ENCODE measurements at places on chromosomes 3 and 15. TPM values are rescaled to one million over a fixed set of nuclear protein-coding genes. Genes with fewer than 3 reads are reported as not detected.

Gene MFAP1
- 14.8 TPM for total RNA-seq

Gene CLDN16
- total RNA-seq = not detected

- no peak for DNase-seq
Observed at GRCh38 chr3:108473711-108474110, 36.7 kb downstream of the MYH15 start.

DNA sequence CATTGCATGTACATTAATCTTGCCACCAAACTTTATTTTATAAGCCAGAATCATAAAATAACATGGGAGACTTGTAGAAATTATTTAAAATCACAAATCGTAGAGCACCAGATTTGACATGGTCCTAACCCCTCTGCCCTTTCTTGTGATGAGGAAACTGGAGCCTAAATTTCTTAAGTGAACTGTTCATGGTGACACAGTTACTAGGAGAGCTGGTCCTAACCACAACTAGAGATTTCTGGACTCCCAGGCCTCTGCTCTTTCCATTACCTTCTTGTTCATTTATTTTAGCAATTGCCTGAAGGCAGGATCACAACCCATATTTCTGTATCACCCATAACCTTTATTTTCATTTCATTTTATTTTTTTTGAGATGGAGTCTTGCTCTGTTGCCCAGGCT is 352.5 kb downstream of the LPP start:
- DNase-seq = no peak

- peak; percentile 86 for DNase-seq
Observed at GRCh38 chr15:75454471-75455378, 3.2 kb upstream of the SIN3A start.

DNA sequence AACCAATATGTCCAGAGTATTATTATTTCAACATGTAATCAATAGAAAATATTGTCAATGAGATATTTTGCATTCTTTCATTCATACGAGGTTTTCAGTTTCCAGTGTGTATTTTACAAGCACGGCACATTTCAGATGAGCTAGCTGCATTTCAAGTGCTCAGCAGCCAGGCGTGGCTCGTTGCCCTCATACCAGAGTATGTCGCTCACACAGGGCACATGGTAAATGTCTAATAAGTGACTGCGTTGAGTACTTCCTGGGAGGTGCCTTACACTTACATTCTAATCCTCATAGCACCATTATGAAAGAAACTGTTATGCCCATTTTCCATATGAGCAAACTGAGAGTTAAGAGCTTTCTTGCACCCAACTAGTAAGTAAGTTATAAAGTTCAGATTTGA is 47.4 kb downstream of the TMEM266 start:
- DNase-seq = no peak

DNA sequence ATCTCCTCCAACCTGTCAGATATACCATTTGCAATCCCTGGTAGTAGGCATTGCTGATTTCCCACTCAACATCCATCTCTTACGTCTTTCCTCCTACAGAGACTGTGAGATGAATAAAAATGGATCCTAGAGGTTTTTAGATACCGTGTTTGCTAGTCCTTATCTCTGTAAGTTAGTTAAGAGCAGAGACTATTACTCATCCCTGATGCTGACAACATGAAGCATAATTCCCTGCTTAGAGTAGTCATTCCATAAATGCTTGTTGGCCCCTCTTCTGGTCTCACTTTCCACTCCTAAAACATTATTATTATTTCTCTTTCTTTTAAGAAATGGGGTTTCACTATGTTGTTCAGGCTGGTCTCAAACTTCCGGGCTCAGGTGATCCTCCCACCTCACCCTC is 136.2 kb downstream of the RTP4 start:
- DNase-seq = no peak

DNA sequence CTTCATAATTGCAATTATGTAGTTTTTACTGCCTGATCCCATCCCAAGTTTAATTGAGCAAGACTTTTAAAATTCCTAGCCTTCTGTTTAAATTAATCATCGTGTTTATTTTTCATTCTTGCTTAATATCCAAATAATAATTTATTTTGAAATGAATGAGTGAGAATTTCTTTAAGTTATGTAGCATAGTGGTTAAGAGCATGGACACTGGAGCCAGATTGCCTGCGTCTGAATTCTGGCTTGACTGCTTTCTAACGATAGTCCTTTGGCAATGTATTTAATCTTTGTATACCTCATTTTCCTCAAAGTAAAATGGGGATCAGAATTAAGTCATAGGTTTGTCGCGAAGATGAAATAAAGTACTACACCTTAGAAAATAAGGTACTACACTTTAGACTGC is 71.4 kb downstream of the LRRC49 start:
- DNase-seq = no peak

DNA sequence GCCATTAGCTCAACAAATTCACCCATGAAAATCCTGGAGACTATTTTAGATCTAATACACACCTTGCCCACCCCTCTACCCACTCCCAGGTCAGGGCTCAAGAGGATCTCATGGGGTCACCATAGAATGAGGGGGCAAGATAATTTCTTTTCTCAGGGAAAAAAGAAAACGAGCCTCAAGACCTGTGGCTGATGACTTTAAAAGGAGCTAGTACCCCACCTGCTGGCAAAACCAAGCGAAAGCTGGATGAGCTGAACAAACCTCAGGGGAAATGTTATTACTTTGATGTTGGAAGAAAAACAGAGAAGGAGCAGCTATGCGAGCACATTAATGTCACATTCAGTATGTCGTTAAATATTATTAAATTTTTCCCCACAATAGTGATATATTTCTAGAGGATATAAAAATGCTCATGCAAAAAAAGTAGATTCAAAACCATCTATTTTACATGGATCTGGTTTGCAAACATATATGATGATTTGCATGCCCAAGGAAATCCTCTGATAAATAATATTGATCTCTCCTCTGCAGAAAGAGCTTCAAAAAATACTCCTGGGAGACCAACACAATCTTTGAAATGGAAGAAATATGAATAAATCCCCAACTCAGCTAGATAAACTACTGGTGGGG is 37.7 kb downstream of the PLD1 start:
- DNase-seq = no peak

DNA sequence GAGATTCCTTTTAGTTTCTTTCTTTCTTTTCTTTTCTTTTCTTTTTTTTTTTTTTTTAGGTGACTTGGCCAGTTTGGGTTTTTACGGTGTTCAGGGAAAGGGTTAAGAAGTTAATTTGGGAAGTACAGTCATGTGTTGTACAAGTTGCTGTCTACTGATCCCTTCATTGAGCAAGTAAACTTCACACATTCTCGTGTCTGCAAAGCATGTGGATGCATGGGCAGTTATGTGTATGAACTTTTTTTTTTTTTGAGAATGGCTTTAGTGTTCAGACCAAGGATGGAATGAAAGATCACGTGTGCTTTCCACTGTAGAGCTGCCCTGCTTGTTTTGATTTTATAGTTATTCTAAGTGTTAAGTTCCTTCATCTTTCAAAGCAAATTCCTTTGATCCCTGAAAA is 132.3 kb downstream of the PGPEP1L start:
- DNase-seq = no peak

DNA sequence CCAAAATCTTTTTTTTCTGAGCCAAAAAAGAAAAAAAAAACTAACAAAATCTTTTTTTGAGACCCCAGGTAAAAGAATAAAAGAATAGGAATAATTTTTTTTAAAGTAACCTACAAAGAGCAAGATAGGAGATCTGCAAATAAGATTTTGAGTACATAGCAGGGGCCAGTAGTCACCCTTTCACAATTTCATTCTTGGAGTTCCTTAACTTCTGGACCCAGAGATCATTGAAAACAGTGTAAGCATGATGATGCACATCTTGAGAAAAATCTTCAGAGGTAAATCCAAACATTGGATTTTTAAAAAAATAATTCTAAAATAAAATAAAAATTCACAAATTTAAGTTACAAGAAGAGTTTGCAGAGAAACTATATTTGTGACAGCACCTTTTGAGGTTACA is 18.8 kb downstream of the TFRC start:
- DNase-seq = no peak

DNA sequence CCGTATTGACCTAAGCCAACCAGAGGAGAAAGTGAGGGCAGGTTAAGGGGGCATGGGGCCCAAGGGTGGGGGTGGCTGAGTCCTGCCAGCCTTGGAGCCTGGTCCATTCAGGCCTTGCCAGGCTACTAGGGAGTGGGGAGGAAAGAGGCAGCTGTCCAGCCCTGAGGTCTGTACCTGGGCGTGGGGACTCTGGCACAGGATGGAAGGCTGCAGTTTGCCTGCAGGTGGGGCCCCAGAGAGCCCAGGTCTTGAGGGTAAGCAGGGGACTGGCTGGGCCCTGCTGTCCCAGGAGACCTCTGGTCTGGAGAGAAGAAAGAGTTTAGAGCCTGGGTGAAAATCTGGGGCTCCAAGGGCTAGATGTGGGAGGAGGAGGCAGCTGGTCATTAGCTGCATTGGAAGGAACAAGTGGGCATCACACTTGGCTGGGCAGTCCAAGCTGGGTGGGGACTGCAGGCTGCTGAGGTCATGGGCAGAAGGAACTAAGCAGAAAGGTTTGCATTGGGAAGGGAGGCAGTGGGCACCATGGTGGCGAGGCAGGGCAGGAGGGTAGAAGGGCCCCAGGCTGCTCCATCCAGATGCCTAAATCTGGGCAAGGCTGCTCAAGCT is 108.4 kb downstream of the OXNAD1 start:
- DNase-seq = no peak

- DNase-seq = no peak
Observed at GRCh38 chr3:163159306-163159705, 1662.7 kb downstream of the OTOL1 start.

DNA sequence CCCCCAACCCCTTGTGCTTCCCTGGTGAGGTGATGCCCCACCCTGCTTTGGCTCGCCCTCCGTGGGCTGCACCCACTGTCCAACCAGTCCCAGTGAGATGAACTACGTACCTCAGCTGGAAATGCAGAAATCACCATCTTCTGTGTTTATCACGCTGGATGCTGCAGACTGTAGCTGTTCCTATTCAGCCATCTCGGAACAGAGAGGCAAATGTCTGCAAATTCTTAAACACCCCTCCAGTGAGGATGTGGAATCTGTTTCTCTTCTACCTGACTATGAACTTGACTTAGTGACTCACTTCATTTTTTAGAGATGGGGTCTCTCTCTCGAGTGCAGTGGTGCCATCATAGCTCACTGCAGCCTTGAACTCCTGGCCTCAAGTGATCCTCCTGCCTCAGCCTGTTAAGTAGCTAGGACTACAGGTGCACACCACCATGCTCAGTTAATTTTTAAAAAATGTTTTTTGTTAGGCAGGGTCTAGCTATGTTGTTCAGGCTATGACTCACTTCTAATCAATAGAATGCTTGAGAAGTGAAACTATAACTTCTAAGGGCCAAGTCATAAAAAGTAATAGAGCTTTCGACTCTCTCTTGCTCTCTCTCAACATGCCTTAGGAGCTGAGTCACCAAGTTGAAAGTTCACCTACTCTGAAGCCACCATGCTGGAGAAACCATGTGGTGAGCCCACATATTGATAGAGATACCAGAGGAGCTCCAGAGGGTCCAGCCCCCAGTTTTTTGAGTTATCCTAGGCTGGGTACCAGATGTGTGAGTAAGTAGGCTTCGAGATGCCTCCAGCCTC is 11.5 kb upstream of the PARP14 start:
- DNase-seq = no peak

DNA sequence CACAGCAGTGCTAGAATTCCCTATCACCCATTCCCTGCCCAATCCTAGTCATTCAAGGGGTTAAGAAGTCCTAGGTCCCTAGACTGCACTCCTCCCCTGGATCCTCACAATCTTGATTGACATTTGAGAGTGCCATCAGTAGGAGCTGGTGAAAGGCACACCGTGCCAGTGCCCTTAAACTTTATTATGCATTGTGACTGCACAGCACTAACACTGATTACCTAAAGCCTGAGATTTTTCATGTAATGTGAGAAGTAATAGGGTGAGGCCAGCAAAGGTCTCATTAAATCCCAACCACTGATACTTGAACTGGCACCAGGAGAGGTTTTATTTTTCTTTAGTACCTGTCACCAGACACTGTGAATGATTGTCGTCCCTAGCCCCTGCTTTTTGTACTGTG is 16.3 kb downstream of the GXYLT2 start:
- no peak for DNase-seq

DNA sequence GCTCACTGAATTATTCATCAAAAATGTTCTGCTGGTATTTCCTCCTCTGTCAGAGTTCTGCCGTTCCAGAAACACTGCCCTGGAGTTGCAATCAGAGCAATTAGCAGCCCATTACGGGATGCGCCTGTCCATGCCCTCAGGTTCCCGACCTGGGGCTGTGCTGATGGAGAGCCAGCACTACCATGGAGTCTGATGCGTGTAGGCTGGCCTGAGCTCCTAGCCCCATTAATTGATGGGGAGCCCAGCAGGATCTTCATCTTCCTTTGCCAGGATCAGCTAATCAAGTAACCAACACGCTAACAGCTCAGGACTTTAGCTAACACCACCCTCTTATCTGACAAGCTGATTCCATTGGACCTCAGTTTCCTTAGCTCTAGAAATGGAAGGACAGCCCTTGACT is 164.2 kb downstream of the ABHD5 start:
- peak; percentile 52 for DNase-seq
